Mucosa of descending colon (tissue), 3 donors: ENCODE measurements at places on chromosomes 2 and 18.

GRCh38 chr2:36456227-36457175 is 100.9 kb downstream of the CRIM1 start:
- peak; percentile 58 for DNase-seq

DNA sequence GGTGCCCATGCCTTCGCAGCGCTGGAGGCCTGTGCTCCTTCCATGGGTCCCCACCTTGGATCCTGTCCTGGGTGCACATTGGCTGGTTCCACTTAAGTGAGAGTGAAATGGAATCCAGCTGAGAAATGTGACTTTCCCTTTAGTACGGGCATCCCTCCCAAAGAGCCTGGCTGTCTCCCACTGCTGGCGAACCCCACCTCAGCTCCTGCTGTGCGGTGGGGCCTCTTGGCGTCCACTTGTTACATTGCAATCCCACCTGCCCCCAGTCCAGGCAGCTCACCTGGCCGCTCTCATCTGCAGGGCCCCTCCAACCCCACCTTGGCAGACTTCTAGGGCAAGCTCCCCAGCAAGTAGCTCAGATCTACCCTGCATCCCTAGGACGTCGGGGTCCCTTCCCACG is 35.5 kb upstream of the GNAL start:
- DNase-seq: no peak

DNA sequence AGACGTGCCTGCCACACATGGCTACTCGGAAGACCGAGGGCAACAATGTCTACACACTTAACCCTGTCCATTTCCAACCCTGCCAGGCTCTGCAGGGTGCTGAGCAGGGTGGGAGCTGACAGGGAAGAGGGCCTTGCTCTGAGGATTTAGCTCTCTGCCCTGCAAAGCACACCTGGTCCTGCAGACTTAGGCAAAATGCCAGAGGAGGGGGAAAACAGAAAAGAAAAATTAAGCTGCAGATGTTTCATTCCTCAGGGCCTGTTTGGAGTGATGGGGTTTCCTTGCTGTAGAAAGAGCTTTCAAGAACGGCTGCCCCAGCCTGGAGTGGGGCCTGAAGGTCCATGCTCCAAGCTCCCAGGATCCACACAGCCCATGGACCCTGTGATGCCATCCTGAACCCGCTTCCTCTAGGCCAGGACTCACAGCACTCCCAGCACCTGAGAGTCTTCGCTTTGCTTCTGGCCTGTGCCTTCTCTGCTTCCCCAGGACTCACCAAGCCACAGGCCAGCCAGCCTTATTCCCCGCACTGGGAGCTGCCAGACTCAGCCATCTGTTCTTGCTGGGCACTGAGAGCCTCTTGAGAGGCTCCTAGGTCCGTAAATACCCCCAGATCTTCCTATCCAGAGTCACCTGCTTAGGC is 9.1 kb upstream of the TEX51 start:
- no peak for DNase-seq

DNA sequence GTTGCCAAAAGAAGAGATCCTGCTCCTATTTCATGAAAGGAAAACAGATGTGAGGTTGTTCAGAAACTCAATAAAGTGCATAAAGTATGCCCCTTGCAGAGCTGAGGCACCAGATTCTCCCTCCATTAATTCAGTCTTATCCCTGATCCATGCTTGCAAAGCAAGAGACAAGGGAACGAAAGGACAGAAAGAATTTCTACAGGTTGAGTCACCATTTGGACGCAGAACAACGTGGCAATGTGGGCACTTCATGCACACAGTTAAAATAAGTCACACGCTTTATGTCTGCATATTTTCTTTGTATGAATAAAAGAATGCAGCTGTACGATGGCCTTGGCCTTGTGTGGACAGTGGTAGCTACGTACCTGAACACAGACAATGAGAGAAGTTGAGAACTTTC is 321.7 kb upstream of the REV1 start:
- no peak for DNase-seq

DNA sequence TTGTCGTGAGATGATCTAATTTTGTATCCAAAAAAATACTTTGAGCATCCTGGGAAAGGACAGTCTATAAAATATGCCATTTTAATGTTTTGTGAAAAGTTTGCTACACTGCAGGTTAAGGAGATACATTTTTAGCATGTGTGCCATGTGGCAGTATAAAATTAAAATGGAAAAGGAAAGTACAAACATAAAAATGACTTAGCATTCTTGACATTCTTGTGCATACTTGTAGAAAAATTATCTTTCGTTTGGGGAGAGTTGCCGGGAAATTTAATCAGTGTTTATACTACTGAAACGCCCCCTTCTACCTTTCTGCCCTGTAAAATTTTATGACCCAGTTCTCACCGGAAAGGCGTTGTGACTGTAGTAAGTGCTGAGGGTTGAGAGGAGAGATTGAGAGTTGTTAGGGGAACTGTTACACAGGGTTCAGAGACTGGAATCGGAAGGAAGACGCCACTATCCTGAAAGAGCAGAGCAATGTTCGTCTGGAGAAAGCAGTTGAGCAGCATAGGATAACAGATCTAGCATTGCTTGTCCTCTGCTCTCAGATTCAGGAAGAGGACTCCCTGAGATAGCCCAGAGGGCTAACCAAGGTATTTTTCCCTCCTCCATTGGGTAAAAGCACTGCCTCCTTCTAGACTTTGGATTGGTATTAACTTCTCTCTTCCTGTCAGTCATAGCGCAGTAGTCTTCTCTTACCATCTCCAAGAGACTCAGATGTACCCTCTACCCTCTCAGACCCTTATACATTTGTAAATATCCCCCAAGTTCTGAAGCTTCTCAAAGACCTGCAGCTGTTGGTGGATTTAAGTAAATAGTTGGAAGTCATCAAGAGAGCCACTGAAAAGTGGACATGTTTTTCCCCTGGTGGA is 2.7 kb downstream of the CDH20 start:
- DNase-seq: no peak

GRCh38 chr18:35182151-35182550 is 58.7 kb upstream of the ZNF397 start:
- DNase-seq: no peak

GRCh38 chr2:217667512-217667911 is 335.3 kb downstream of the TNS1 start:
- DNase-seq: no peak

- no peak for DNase-seq
These were observed 62.1 kb downstream of the PRKCE start for GRCh38 chr2:45713591-45713990.

DNA sequence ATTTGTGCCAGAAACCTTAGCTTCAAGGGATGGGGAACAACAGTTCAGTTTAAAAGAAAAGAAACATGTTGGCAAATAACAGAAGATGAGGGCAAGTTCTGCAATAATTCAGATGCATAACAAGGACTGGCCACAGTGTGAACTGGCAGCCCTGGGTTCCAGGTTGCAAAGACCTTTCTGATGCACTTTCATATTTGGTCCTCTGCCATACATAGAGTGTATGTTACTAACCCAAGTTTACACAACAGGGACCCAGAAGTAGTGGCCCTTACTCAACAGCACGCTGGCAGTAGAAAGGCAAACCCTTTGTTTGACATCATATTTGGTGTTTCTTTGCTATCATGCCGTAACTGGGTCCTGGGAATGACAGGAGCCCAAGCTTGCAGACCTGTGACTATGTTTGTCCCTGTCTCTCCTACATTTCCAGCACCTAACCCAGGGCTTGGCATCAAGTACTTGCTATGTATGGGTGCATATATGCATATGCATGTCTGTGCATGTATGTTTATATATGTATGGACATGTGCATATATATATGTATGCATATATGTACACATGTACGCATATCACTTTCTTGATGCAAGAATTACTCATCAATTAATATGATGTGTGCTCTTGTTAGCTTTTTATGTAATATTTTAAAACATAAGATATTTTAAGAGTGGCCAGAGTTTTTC is 94.3 kb downstream of the MBP start:
- no peak for DNase-seq

DNA sequence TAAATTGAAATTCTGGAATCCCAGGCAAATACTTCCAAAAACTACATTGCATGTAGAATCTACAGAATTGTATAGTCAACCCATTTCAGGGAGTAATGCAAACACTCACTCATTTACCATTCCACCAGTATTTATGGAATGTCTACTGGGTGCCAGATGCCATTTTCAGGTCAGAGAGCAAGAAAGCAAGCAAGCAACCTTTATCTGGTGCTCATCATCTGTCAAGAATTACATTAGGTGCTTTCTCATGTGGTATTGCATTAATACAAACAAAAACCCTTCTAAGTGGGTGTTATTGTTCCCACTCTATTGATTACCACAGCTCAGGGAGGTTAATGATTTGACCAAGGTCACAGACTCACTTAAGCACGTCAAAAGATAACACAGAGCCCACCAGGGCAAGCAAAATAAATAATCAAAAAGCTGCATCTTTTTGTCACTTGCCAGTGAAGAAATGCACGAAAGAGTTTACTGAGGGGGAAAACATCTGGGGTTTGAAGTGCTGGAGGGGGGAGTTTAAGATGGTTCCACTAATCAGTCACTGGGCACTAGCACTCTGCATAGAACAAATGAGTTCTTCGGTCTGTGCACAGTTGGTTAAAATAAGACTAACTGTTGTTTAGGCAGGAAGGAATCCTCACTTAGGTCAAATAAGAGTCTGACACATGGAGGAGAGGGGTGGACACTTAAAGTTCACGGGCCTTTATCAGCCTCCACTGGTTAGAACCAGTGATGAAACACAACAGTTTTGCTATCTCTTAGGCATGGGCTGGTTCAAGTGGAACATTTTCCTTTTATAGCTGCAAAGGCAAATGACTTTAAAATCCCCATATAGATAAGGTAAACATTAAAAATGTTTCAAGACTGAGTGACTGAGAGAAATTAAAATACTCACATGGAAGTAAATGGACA is 208.8 kb downstream of the CDH2 start:
- no peak for DNase-seq

DNA sequence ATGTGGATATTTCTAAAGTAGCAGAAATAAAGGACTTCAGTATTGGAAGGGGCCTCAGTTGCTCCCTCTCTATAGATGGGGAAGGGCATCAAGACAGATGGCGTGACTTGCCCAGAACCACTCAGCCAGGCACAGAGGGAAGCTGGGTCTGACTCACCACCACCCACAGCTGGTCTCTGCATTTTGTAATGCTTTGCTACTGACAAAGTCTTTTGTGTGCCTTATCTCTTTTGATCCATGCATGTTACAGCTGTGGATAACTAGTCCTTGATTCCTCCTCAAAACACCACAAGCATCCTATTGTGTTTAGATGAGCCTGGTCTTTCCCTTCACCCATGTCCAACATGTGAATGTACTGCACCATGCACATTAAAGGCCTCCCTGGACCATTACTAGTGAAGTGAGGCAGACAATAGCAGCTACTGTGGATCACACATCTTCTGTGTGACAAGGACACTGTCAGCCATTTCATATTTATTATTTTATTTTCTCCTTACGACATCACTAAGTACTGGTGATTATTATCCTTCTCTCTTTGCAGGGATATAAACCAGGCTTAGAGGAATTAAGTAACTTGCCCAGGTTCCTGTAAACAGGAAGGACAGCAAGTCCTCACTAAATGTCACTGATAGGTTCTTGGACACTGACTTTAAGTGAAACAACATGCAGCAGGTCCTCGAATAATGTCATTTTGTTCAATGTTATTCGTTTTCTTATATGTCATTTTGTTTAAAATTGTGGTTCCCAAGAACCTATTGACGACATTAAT is 29.6 kb upstream of the IL37 start:
- DNase-seq: no peak

DNA sequence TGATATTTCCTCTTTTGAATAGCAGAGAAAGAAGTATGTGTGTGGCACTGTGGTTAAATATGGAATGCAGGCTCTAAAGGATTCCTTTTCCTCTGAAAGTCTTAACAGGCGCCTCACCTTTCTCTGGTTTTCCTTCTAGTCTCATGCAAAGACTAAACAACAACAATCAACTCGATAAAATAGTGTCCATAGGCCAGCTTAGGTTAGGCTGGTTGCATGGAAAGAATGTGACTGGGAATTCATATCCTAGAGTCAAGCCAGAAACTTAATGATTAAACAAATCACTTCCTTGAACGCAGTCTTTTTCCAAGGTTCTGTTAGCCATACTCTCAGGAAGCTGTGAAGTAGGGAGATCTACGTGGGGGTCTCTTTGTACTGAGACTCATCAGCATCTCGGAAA is 800.8 kb upstream of the ID2 start:
- DNase-seq: no peak

- no peak for DNase-seq
These were observed 74.3 kb downstream of the SNTG2 start for GRCh38 chr2:1024981-1025380.

DNA sequence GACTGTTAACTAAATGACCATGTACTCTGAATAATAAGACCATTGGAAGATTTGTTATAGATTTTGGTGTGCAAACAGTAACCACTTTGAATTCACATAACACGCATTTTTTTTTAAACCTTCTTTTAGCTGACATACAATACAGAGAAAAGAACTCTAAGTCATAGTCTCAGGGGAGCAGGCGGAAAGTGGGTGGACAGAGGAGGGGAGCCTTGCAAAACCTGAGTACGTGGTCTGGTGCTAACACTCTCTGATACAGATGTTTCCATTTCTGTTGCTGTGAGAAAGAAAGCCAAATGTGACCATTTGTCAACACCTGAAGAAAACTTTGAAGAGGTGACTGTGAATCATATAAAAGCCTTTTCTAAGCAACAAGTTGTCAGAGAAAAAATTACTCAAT is 151.8 kb upstream of the GCFC2 start:
- DNase-seq: no peak

GRCh38 chr2:136441979-136442714 is 323.2 kb upstream of the THSD7B start:
- DNase-seq: no peak

GRCh38 chr2:195658541-195658890 is 1.5 kb downstream of the SLC39A10 start:
- no peak for DNase-seq

GRCh38 chr2:235911633-235912233 is 256.5 kb downstream of the GBX2 start:
- DNase-seq: no peak

DNA sequence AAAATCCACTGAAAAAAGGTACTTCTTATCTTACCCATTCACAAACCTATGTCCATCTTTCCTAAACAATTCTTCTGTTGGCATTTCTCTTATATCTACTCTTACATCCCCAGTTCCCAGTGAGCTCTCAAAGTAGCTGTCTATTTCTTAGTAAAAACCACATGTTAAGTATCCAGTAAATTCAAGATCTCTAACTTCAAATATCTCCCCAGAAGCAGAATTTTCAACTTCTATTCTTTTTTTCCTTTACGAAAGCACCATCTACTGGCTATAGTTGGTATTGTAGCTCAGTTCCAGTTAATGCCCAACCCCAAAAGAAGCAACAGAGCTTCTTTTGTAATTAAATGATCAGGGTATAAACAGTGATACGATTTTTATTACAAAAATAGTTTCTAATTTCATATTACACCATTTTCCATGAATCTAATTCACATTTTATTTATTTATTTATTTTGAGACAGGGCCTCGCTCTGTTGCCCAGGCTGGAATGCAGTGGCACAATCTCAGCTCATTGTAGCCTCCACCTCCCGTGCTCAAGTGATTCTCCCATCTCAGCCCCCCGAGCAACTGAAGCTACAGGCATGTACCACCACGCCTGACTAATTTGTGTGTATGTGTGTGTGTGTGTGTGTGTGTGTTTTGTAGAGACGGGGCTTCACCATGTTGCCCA is 28.5 kb downstream of the HRH4 start:
- no peak for DNase-seq

GRCh38 chr2:234500394-234501006 is 3.6 kb upstream of the ARL4C start:
- DNase-seq: peak; percentile 76

- no peak for DNase-seq
These were observed 14.4 kb downstream of the NEMP2 start for GRCh38 chr2:190519975-190520767.
